Aorta (tissue), 5 donors: ENCODE measurements at places on chromosomes 6 and 20.

- no peak for DNase-seq
Measured at GRCh38 chr6:27334141-27334540, 22.1 kb upstream of the POM121L2 start.

DNA sequence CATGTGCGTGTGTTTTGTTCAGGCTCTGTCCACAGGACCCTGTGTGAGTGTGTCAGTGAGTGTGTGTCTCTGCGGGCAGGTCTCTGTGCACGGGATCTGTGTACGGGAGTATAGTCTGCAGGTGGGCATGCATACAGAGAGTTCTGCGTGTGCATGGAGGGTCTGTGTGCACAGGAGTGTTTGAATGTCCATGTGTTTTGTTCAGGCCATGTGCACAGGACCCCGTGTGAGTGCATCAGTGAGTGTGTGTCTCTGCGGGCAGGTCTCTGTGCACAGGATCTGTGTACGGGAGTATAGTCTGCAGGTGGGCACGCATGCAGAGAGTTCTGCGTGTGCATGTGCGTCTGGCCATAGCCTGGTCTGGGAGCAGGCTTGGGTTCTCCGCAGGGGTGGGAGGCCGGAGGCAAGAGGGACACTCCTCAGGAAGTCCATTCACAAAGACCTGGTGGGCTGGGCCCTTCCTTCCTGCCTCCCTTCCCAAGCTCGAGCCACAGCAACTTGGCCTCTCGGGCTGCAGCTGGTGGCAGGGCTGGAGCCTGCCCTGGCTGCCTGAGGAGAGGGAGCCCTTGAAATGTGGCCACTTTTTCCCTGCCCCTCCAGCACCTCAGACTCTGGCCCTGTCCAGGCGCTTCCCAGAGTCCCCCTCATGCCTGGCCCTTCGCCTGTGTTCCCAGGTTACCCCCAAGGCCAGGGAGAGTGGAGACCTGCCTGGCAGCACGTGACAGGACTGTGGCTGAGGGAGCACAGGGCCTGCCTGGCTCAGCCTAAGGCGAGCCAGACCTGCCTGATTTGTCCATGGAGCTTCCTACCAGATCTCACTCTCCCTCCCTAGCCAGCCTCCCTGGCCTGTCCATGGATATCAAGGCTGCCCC is 6.8 kb downstream of the HSPA12B start:
- DNase-seq, result peak; percentile 36

DNA sequence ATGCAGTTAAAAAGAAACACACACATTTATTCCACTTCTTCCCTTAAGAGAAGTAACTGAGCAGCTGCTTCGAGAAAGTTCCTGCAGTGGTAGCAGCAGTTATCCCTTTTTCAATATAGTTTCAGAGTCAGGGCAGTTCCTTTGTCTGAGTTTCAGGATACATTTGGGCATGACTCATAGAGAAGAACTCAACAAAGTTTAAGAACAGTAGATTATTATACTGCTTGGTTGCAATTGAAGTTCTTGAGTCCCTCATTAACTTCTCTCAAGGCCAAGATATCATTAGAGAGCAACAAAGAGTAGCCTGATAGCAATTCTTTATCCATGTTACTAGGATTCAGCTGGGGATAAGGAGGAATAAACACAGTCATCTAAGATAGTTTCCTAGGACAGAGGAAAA is 54.4 kb downstream of the TPD52L1 start:
- no peak for DNase-seq

DNA sequence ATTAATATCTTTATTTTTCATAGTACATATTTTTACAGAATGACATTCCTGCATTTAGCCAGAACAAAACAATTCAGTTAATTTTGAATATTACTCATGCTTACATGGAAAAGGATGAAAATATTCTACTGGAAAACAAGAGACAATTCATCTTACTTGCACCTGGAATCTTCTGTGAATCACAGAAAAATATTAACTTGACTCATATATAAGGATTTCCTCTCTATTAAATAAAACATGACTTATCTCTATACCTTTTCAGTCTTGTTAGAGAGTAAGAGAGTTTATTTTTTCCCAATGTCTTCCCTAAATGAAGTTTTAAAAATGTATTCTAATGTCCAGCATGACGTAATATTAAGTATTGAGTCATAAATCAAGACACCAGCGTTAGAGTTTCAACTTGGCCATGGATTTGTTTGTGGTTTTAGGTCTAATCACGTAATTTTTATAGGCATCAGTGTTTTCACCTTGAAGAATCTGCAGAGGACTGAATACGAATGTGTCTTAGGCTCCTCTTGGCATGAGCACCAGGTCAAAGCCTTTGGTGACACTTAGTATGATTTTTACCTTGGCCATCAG is 445.1 kb upstream of the JAG1 start:
- no peak for DNase-seq

GRCh38 chr20:58216334-58216733 is 12.1 kb downstream of the ANKRD60 start:
- DNase-seq, result no peak

DNA sequence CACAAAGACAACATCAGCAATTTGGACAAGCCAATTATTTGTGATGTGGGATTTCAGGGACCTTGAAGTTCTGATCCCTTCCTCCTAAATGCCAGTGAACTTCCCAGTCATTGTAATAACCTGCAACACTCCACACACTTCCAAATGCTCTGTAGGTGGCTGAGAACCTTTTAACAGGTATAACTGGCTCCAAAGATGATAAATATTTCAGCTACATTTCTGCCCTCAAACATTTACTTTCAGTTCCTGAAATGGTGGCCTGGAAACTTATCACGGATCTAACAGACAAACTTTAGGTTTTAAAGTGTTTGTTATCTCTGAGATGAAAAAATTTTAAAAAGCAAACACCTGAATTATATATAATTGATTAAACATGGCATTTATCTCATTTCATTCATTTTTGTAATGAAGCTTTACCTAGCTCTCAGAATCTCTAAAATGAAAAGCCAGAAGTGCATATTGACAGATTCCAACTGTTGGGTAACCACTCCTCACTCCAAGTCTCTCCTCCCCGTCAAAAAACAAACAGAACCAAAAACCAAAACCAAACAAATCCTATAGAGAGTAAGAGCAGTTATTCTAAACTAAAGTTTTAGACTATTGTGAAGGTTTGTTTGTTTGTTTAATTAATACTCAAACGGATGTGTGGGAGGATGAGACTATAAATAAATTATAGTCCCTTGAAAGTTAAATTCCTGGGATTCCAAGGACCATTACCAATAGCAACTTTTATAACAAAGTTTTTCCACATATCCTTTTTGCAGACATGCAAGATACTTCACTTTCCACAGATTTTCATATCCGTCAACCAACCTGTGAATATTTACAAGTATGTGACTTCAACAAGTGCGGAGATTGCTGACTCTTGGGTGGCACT is 12.4 kb upstream of the KIAA0408 start:
- no peak for DNase-seq

DNA sequence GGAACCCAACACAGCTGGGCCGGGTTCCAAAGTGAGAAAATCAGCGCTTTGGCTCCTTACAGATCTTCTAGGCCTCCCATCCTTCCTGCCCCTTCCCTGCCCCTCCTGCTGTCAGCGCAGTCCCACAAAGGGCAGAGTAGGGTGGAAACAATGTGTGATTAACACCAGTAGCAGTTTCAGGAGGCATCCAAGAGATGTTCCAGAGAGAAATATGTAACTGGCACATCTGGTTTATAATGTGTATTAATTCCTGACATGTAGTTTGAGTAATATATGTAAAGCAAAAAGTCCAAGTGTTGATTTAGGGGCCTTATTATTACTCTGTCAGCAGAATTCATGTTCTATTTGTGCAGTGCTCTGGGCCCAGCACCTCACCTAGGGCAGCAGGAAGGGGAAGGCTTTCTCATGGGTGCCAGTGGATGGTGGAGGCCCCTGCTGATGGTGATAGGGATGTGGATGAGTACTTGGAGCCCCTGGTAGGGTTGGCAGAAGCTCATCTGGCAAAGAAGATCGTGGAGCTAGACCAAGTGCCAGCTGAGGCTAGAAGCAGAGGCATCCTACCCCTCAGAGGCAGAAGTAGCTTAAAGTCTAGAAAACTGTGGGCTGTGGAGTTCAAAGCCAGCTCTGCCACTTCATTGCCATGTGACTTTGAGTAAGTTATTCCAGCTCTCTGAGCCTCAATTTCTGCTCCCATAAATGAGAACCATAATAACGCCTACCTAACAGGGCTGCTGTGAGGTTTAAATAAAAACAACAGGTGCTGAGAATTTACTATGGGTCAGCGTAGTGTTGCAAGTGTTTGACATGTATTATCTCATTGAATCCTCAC is 22.4 kb upstream of the RALY start:
- DNase-seq, result no peak

- DNase-seq, result no peak
Measured at GRCh38 chr6:70686548-70687133, 19.0 kb downstream of the SMAP1 start.

GRCh38 chr6:133165235-133165634 is 75.9 kb upstream of the EYA4 start:
- DNase-seq, result no peak

GRCh38 chr6:29723666-29724588 is 693 bp downstream of the HLA-F start:
- peak; percentile 68 for DNase-seq

DNA sequence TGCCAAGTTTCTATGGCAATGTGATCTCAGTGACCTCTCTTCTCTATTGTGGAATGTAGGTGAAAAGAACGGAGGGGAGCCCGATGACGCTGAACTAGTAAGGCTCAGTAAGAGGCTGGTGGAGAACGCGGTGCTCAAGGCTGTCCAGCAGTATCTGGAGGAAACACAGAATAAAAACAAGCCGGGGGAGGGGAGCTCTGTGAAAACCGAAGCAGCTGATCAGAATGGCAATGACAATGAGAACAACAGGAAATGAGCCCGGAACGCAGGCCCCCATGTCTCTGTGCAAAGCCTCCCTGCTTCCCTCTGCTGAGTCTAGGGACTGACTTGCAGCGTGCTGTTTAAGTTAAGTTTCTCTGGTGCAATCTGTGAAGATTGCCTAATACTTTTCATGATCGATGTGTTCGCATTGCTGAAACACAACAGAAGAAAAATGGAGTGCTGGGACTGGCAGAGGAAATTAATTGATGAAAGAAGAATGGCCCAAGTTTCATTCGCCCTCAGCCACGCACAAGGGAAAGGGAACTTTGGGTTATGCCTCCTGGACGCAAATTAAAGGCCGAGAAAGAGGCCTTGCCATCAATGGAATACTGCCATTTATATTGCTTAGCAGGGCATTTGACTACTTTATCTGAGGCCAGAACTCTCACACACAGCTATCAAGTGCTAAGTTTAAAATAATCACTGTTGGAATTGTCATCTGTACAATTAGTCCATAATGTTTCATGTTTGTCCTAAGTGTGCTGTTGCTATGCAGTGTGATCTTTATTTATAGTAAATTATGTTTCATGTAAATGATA is 146.4 kb downstream of the AKAP7 start:
- peak; percentile 63 for DNase-seq

GRCh38 chr6:151063842-151064647 is 175.7 kb upstream of the AKAP12 start:
- DNase-seq, result no peak

DNA sequence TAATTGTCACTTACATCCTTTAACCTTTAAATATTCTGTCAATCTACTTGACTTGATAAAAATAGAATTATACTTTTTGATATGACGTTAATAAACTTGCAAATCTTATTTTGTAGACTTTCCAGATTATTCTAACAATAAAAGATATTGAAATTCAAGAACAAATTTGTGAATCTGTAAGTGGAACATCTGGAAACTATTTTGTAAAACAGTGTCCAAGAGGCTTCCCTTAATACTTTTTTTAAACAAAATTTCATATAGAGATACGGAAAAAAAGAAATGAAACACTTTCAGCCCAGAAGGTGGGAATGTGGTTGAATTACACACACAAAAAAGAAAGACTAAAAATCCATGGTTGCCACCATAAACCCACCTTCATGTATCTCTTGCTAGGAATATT is 174.4 kb downstream of the COL19A1 start:
- DNase-seq, result no peak

GRCh38 chr6:132798869-132799538 is 567 bp upstream of the SLC18B1 start:
- DNase-seq, result peak; percentile 73

- DNase-seq, result no peak
Measured at GRCh38 chr6:85498596-85499258, 48.8 kb downstream of the NT5E start.

DNA sequence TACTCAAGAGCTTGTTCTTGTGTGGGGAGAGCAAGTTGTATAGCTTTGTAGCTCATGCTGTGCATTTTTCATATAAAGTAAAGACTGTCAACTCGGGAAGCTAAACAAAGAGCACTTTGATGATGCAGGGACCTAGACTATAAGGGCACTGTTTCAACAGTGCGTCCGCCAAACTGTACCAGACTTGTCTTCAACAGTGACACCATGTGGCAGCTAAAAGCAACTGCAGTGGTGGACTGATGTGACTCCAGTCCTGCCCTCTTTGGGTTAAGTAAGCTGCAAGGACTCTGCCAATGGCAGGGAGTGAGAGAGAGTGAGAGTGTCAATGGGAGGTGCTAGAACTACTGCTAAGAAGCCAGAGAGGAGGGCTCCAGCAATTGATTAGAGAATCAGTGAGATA is 48.1 kb upstream of the MC3R start:
- DNase-seq, result no peak

GRCh38 chr6:111806165-111806547 is 67.1 kb downstream of the FYN start:
- DNase-seq, result no peak

DNA sequence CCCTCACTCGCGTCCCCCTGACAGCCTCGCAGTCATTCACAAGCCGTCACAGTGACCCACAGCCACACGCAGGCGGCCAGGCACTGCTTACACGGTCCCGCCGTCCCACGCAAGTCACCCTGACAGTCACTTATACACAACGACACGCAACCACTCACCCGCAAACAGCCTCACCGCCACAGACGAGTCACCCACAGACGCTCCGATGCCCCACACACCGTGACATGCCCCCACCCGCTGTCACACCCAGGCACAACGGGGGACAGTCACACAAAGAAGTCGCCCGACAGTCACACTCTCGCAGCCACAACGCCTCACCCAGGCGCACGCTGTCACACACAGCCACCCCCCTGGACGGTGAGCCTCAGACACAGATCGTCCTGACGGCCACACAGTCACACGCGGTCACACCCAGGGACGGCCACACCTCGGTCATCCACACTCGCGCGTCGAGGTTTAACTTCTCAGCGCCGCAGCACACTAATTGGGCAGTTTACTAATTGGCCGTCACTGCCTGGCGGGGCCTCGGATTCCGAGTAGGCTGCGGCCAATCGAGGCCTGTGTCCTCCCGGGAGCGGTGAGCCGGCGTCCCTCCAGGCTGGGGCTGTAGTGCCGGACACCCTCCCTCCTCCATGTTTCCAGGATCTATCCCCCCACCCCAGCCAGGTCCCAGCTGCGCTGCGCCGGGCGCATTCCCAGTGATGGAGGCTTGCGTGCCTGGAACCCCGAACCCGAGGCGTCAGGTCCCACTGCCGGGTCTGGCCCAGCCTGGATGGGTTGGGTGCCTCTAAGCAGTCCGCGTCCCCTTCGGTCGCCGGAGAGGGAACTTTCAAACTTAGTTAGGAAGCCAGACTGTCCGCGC is 790 bp downstream of the TOX2 start:
- DNase-seq, result peak; percentile 56
